ENCODE measurements at places on chromosomes 16 and 17.

GRCh38 chr17:34220752-34221395 lies 34.2 kb upstream of the CCL2 start:
- peak; percentile 57 for DNase-seq

DNA sequence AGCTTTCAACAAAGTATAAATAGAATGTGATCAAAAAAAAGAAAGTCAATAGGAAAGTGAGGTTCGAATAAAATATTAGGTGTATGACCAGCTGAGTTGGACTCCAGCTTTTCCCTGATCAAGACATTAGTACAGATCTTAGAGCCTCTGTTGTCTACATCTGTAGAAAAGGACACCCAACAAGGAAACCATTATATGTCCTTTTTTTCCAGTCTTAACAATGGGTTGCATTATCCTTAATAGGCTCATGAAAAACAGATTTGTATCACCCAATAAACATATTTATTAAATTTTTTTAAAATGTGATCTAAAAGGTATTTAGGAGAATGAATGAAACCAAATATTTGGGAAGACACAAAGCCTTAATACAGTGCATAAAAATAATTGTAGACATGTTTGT lies 18.1 kb downstream of the ABCA6 start:
- no peak for DNase-seq

DNA sequence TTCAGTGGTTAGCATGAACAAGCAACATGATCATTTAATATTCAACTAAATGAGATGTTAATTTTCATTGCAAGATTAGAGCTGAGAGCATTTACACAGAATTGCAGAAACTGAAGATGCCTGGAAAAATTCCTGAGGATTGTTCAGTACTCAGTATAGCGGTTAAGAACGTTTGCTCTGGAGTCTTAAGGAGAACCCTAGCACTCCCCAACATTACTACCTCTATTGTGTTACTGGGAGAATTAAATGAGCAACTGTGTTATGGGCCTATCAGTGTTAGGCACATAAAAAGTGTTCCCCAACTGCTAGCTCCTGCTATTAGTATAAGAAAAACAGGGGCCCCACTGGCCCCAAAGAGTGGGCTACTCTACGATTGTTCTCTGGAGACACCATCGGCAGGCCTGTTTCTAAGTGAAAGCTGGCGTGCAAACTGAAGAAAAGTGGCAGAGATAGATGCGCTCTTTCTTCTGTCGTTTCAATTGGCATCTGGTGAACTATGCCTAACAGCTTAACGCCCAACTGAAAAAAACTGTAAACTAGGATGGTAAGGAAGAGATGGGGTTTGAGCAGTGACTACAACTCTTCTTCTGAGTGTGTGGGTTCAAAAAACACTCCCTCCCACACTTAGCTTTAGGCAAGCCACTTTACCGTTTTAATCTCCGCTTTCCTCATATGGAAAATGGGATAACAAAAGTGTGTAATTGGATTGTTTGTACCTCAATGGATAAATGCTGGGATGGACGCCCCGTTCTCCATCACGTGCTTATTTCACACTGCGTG lies 1.3 kb downstream of the CDR2 start:
- DNase-seq: no peak

- DNase-seq: no peak
These were observed 30.1 kb downstream of the GNGT2 start for GRCh38 chr17:49180303-49180702.

- DNase-seq: no peak
These were observed 31.8 kb downstream of the FAM20A start for GRCh38 chr17:68569346-68569745.

DNA sequence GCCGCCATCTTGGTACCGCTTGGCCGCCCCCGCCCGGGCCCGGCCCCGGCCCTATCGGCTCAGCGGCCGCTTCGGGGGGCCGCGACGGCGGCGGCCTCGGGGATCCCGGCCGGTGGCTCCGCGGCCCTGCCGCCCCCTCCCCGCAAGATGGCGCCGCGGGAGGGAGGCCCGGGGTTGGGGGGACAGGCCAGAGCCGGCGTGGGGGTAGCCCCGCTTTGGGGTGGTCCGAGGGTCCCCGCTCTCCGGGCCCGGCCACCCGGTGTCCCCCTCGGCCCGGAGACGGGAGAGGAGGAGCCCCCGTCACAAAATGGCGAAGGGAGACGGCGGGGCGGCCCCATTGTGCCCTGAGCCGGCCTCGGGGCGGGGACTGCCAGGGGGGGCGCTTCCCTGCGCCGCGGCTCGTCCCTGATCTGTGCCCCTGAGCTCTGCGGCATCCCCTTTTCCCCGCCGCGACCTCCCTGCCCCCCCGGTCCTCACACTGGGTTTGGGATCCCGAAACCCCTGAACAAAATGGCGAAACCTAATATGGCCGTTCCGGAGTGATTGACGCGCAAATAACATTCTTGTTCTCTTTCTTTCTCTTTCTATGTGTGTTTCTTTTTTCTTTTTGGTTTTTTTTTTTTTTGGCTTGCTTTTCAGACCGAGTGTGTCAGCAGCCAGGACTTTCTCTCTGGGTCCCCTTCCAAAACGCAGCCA lies 986 bp downstream of the HAPSTR1 start:
- peak; percentile 9 for DNase-seq

- no peak for DNase-seq
These were observed 23.3 kb upstream of the STH start for GRCh38 chr17:45975640-45976295.

DNA sequence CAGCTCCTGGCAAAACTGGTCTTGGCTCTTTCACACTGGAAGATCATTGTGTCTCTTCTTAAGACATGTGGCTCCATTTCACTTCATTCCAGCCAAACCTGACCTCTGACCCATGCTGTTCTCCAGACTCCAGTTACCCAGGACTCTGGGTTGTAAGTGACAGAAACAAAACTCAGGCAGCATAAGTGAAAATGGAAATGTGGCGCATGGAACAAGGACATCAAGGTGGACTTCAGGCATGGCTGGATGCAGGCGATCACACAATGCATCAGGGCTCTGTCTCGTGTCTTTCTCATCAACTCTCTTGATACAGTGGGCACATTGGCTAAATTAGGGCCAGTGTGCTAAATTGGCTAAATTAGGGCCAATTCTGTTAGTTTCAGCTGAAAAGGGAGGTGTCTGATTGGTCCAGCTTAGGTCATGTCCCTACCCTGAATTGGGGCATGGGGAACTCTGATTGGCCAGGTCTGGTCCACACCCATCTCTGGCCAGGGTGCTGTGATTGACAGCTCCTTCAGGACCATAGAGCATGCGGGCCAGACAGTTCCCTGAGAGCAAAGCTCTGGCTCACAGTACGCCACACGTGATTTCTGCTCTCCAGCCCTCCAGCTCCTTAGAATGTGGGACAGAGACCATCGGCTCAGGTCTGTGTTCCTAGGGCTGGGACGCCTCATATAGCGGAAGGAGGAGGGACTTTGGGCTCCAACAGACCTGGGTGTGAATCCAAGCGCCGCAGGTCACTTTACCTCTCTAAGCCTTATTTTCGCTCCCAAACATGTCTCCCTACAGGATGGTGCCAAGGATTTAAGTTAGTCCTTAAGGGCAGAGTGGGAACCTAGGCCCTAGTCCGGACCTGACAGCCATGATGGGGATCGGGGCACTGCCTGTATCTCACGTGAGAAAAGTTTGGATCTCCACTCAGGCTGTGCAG lies 17.5 kb downstream of the SOCS1 start:
- DNase-seq: no peak

DNA sequence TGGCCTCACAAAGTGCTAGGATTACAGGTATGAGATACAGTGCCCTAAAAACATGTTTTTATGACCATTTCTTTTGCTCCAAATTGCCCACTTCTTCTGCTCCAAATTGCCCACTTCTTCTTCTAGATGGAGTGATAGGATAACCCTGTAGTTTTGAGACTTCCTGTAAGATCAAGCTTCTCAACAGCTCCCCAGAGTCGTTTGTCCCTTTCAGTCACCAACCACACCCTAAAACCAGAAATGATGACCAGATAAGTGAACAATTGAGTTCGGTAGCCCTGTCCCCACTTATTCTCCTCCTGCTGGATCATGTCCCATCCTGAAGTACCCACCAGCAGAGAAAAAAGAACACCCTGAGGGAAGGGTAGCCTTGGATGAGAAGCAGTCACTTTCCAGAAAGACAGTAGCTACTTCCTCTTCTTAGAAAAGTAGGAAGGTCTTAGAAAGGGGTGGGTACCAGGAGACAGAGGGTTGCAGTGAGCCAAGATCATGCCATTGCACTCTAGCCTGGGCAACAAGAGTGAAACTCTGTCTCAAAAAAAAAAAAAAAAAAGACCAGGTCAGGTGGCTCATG lies 2.5 kb downstream of the ODAD4 start:
- DNase-seq: peak; percentile 61

GRCh38 chr16:67030221-67030962 lies 1.4 kb downstream of the CBFB start:
- no peak for DNase-seq

GRCh38 chr16:79003026-79003609 lies 597.4 kb downstream of the MAF start:
- DNase-seq: no peak

DNA sequence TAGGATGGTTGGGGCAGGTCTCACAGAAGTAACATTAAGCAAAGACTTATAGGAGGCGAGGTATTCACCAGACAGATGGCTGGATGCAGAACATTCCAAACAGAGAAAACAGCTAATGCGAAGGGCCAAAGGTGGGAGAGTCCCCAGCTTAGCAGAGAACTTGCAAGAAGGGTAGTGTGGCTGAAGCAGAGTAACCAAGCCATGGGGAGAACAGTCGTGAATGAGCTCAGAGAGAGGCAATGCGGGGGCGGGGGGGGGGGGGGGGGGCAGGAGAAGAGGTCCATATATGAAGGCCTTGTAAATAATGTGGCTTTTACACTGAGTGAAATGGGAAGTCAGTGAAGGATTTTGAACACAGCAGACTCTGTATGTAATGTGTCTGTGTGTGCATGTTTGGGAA lies 81.3 kb downstream of the SMG6 start:
- no peak for DNase-seq
